ENCODE measurements at places on chromosomes 1 and 21. TPM values are rescaled to one million over a fixed set of nuclear protein-coding genes. Genes with fewer than 3 reads are reported as not detected.

ADGRL4 gene
- total RNA-seq, result not detected

BRWD1 gene
- total RNA-seq, result 18.1 TPM

UQCRHL gene
- total RNA-seq, result 2.0 TPM

ADAMTS5 gene
- total RNA-seq, result not detected

C21orf58 gene
- 3.8 TPM for total RNA-seq

LHX8 gene
- total RNA-seq, result not detected

SPRR5 gene
- not detected for total RNA-seq

KRTAP21-2 gene
- total RNA-seq, result not detected

C1orf74 gene
- 6.0 TPM for total RNA-seq

PARS2 gene
- total RNA-seq, result 4.3 TPM

SUMO3 gene
- 82.6 TPM for total RNA-seq

NLRP3 gene
- total RNA-seq, result 7.0 TPM

GBP2 gene
- total RNA-seq, result 0.31 TPM

GJB3 gene
- 274 TPM for total RNA-seq

AADACL4 gene
- total RNA-seq, result not detected

PHGDH gene
- 311 TPM for total RNA-seq

DAB1 gene
- not detected for total RNA-seq

CELA3A gene
- total RNA-seq, result not detected

GNG12 gene
- total RNA-seq, result 104 TPM
